ENCODE measurements at places on chromosomes 6 and 20.

DNA sequence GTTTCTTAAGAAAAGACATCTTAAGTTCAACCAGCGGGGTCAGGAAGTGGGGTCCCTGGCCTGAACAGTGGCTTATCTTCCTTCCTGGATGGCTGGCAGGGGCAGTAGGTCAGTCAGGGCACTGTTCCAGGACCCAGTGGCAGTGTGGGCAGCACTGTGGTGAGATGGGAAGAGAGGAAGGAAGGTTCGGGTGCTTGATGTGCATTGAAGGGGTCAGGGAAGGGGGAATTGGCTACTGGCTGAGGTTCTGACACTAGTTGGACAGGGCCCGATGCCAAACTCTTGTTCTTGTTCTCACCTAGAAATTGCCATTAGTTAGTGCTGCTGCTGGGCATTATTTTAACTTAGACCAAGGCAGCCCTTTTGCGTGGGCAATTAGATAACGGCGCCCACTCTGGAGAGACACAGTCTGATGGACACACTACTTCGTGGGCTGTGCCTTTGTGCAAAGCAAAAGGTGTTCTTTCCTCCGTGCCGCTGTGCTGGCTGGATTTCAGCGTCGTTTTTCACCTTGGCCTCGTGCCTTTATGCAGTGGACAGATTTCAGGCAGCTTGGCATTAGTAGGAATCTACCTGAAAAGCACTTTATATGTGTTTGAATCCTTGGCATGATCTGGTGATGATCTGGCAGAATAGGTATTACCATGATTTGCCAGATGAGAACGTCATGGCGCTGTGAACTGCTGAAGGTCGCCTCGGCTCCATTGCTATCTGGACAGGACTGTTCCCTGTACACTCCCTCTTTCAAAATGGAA, 30.3 kb downstream of the UTRN start:
- no peak overlapping the region for H3K27ac ChIP-seq
- no peaks in the 10 kb centered on the region for H3K36me3 ChIP-seq
- DNase-seq, result no peak
- H3K4me1 ChIP-seq, result peaks cover 47% of the 10 kb centered on the region

GRCh38 chr6:45421709-45422502, 44.2 kb upstream of the SUPT3H start:
- peak; percentile 22 for DNase-seq
- H3K27ac ChIP-seq, result peak overlapping the region; percentile 71
- H3K4me3 ChIP-seq, result peak overlapping the region; percentile 51

DNA sequence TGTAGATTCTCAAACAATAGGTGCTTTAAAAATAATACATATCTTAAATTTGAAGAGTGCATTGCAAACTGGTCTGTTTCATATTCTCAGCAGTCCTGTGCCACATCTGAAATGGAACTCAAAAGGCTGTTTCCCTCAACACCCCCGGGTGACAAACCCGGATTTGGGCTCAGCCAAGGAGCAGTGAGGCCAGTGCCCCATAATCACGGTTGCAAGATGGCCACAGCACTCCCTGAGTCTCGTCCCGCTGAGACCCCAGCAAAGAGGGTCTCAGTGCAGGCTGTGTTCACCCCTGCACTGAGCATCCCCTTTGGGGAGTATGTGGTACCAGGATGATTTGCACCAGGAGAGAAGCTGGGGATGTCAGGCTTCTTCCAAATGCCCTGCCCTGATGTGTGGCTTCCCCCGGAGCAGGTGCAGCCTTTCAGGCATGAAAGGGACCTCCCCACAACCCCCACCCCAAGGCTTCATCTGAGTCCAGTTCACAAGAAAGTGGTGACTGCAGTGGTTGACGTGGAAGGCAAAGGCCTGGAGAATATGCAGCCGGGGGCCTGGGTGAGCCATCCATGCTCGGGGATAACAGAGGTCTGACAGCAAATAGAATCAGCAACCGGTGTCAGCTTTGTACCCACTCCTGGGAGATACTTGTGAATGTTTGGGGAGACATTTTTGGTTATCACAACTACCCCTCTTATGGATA, 202.9 kb downstream of the SYNDIG1 start:
- H3K4me1 ChIP-seq, result no peaks in the 10 kb centered on the region
- no peaks in the 10 kb centered on the region for H3K27me3 ChIP-seq
- H3K4me3 ChIP-seq, result no peak overlapping the region
- DNase-seq, result no peak

- H3K27me3 ChIP-seq, result no peaks in the 10 kb centered on the region
- no peak overlapping the region for H3K27ac ChIP-seq
- no peak for DNase-seq
- peaks cover 2% of the 10 kb centered on the region for H3K4me1 ChIP-seq
- H3K4me3 ChIP-seq, result no peak overlapping the region
- H3K36me3 ChIP-seq, result no peaks in the 10 kb centered on the region
These were observed 246.5 kb downstream of the ERMARD start for GRCh38 chr6:169997930-169998218.

DNA sequence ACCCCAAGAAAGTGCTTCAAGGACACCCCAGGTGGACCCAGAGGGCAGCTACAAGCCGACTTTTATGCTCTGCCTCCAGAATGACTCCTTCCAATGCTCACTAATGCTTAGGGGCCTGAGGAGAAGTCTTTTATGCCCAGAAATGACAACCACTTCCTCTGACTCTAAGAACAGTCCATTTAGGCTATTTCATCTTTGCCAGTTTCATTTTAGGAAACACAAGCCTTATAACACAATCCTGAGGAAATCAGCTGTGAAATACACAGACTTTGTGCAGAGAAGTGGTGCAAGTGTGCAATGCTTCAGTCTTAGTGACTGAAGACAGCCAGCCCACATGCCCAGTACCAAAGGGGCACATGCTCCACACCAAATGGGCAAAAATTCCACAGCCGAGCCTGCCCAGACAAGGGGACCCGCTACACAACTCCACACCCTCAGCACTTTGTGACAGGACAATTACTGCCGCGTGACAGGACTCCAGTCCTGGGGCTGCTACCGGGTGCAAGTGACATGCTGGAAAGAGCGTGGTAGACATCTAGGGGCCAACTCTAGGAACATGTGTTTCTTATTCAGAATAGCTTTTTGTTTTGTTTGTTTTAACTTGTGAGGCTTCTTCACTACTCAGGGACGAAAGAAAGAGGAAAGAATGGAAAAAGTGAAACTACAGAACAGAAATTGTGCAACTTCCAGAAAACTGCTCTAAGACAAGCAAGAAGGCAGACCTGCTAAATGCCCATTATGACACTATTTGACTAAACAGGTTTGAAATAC, 28.2 kb upstream of the PLAGL1 start:
- no peaks in the 10 kb centered on the region for H3K27me3 ChIP-seq
- H3K27ac ChIP-seq, result peak overlapping the region; percentile 50
- no peaks in the 10 kb centered on the region for H3K36me3 ChIP-seq
- DNase-seq, result no peak

DNA sequence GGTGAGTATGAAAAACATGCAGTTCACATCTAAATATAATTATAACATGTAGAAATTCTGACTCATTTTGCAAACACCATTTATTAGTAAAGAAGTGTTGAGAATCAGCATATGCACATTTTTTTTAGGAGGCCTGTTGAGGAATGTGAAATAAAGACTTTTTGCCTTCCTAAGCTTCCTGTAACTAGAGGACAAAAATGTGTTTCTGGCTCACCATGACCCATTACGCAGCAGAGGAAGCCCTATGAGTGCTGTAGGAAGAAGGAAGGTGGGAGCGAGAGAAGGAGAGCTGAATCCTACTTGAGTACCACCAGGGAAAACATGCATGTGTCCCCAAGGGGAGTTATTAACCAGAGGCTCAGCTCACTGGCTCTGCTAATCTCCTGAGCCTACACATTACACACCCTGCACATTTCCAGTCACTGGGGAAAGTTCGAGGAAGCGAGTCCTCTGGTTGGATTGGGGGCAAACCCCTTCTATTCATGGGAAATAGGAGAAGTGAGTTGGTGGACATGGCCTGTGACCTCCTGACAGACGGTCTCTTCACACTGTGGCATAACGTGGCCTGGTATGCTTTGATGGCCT, 540.5 kb upstream of the JAG1 start:
- no peaks in the 10 kb centered on the region for H3K27me3 ChIP-seq

GRCh38 chr6:167444602-167445346, 119.9 kb downstream of the TTLL2 start:
- H3K36me3 ChIP-seq, result no peaks in the 10 kb centered on the region
- no peak for DNase-seq
- H3K4me3 ChIP-seq, result no peak overlapping the region
- no peak overlapping the region for H3K27ac ChIP-seq
- H3K4me1 ChIP-seq, result no peaks in the 10 kb centered on the region

Measured in esophagus squamous epithelium (tissue), 5 donors.